Stimulated activated CD8-positive, alpha-beta memory T cell treated with anti-CD3 and anti-CD28 coated beads, Interleukin-15, amount 100 ng/mL, for 4 hours (primary cell): ENCODE measurements at places on chromosomes 3 and 15.

DNA sequence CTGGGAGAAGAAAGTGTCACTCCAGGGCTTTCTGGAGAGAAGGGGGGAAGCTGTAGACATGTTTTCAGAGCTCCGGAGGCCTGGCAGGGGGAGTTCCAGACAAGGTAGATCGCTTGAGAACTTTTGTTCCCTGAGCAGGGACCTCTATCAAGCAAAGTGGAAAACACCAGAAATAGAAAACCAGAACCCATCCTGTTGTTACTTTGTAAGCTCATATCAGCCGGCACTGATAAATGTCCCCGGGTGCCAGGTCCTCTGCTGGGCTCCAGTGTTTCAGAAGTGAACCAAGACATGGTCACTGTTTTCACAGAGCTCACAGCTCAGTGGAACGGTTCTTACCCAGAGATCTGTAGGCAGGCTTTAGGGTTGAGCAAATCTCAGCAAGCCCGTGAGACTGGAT is 13.5 kb downstream of the HDDC3 start:
- no peak for DNase-seq

DNA sequence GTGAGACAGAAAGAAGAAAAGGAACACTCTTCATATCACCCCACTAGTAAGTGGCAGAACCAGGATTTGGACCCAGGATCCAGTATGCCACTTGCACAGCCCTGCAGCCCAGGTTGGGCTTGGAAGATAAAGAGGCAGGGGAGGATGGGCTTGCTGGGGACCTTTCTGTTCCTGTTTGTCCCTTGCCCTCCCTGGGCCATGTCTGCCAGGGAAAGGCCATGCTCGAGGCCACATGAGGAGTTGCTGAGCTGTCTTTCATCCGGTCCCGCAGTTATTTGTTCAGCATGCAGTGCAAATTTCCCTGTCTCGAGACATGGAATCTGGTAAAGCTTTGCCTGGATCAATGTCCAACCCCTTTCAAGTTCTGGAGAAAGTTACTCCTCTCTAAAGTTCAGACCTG is 116.0 kb upstream of the MRPS22 start:
- DNase-seq = no peak

DNA sequence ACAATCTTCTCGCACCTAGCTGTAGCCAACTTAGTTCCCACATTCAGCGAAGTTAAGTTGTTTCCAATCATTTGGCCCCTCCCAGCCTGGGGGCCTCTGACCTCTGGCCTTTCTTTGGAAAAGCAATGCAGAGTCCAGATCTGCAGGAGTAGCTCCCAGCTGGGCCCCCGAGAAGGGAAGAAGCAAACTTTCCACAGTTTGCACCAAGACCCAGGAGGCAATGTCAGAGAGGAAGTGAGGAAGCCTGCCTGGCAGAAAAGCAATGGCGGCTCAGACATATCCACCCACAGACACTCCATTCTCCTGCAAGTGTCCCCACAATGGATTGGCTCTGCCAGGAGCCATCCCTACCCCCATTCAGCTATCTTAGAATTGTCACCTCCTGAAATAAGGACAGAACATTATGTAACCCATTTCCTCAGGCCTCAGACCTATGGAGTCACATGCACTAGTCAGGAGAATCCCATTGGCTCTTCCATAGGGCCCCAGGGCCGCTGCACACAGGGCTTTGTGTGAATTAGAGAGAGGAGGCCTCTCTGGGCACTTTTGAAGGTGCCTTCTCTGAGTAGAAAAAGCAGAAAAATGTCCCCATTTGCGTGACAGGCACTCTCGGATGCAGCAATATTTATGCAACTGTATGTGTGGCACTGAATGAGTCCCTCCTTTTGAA is 3.0 kb upstream of the BUB1B start:
- no peak for DNase-seq

- no peak for DNase-seq
Measured at GRCh38 chr15:42202653-42203052, 5.5 kb downstream of the VPS39 start.

DNA sequence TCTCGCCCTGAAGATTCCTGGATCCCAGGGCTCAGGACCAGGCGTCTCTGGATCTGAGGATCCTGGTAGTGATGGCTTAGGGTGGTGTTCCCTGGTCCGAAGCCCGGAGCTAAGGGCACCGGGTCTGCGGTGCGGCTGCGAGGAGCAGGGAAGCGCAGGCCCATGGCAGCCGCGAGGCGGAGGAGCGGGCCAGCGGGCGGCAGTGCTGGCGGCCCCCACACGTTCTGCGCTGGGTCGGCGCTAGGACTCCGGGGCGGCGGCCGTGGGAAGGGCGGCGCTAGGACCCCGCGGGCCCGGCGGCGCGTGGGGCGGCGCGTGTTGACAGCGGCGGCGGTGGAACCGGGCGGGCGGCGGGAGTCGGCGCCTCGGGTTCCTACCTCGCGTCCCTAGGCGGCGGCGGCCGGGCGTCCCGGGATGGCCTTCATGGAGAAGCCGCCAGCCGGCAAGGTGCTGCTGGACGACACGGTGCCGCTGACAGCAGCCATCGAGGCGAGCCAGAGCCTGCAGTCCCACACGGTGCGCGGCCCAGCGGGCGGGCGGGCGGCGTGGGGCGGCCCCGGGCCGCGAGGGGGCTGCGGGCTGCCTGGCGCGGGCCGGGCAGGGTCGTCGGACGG is at the start of gene PXK:
PXK (plus strand) TSS at position 318 of the 614 bp plus-strand sequence; CDS start at position 415, 97 bp downstream.
- peak; percentile 50 for DNase-seq

GRCh38 chr3:96960661-96961330 is 146.4 kb downstream of the EPHA6 start:
- no peak for DNase-seq

DNA sequence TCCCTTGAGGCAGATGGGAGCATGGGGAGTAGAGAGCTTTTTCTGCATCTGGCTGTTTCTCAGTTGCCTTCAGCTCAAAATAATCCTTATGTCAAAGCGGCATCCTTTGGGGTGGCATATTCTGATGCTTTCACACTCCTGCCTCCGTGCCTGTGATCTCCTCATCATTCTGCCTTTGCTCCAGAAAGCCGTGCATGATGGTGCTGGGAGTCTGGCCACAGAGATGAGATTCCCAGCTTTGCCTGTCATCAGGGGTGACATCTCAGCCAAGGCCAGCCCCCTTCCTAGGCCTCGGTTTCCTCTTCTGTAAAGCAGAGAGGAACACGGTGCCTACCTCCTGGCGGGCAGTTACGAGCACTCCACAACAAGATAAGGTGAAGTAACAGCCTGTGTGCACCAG is 96.3 kb upstream of the ALDH1A3 start:
- no peak for DNase-seq

- DNase-seq = no peak
Measured at GRCh38 chr15:93146196-93146595, 57.2 kb upstream of the RGMA start.

DNA sequence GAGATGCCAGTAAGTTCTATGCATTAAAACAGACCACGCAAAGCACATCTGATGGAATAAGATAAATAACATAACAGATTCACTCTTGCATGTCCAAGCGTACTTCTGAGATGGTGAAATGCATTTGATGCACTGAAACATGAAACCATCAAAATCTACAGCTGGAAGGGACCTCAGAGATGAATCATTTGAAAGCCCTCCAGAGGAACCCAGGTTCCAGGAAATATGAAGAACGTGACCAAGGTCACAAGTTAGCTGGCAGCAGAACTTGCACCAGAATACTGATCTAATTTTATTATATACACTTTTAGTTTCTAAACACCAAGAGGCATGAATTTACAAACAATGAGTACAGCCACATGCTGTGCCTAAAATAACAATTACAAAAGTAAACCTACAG is 957.1 kb downstream of the FHIT start:
- DNase-seq = no peak

- no peak for DNase-seq
Measured at GRCh38 chr3:127479449-127479848, 111.1 kb downstream of the TPRA1 start.

DNA sequence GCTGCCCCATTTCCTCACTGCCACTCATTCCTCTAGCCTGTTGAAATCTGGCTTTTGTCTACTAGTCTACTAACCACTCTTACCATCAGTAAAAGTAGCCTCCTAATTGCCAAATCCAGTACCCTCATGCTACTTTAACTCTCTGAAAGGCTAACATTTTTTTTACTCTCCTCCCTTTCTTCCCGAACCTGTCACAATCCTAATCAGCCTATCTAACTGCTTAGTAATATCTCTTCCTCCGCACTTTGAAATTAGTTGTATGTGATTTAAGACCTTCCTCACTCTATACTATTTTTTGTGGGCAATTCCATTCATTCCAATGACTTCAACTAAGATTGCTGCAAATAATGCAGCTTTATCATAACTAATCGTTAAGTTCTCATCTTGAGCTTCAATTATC is 3.7 kb downstream of the SENP7 start:
- DNase-seq = no peak

- DNase-seq = no peak
Measured at GRCh38 chr3:11998092-11998491, 6.1 kb upstream of the SYN2 start.

DNA sequence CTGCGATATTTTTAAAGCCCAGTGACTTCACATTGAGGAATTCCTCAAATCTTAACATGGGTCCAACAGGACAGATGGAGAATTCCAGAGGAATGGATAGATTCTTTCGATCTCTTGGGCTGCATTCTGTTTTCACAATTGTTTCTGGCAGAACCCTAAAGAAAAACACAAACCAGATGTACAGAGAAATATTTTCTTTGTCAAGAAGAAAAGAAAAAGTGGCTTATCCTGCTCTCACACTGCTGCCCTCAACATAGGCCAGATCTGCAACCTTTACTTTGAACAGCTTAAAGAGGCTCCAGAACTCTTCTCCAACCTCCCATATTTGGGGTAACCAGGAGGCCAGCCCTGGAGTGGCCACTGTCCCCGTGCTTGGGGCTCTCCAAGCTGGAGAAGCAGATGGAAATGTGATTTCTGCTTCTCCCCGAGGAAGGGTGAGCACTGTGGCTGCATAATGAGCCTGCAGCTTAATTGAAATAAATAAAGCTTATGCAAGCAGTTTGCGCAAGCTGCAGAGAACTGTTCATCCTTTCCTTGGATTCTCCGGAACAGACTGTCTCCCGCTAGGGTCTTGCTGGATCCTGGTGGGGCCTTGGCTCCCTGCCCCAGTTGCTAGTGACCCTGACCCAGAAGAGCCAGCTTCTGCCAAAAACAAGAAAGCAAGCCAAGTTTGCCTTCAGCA is 453.2 kb upstream of the PROK2 start:
- DNase-seq = no peak

- no peak for DNase-seq
Measured at GRCh38 chr3:153463895-153464294, 301.9 kb downstream of the RAP2B start.

- DNase-seq = no peak
Measured at GRCh38 chr3:61657689-61658088, 96.3 kb downstream of the PTPRG start.

- DNase-seq = no peak
Measured at GRCh38 chr15:36472672-36473071, 106.8 kb upstream of the CDIN1 start.

GRCh38 chr3:123733805-123734526 is 149.1 kb upstream of the HACD2 start:
- no peak for DNase-seq

DNA sequence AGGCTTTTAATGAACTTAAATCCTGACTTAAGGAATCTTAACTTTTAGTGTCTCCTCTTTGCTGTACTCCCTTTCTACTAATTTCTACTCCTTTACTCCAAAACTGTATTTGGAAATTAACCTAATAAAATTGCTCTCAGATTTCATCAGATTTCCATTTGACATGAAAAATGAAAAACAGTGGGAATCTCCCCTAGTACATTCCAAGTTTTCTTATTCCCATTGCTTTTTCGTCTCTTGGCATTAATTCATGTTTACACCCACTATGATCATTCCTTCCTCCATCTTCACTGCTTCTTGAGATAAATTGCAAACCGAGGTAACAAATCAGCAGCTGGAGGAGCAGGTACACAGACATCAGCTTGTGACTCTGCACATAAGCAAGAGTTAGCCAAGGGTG is 208.7 kb downstream of the VGLL3 start:
- DNase-seq = no peak
